ENCODE measurements at places on chromosomes 7 and 10.

DNA sequence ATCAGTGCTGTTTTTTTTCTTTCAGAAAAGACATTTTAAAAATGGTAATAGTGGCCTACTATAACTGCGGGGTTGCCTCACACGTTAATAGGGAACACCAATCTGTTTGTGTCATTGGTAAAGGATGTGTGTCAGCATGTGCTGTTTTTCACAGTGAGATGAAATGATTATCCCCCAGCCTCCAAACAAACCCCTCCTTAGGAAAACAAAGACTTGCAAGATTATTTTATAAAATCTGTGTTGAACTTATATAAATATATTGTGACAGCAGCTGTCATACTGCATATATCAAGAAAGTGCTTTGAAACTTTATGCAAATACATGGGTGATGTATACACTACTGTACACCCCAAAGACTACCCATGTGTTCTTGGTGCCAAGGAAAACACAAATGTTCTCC is 125.8 kb downstream of the BMPER start:
- DNase-seq: no peak

DNA sequence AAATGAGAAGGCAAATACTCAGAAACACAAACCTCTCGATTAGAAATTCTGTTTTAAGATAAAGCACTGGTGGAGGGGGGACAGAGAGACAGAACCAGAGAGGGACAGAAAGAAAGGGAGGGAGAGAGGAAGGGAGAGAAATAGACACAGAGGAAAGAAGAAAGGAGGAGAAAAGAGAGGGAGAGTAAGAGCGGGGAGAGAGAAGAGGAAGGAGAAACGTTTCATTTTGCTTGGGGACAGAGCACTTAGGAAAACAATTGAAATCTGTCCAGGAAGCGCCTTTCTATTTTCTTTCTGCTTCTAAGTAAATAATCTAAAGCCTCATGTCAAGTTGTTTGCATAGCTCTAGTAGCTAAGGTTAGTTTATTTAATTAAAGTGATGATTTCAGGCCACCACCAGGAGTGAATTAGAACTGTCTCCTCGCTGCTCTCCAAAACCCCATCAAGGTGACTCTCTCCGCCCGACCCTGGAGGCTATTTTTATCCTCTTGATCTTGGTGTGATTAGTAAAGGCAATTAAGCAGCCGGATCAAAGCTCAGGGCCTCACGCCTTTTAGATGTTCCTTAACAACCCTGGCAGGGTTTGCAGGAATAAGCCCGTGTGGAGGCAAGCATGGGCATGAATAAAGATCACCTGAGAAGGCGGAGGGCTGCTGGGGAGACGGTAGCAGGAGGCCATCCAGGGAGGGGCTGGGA is 73.4 kb upstream of the INSIG1 start:
- no peak for DNase-seq

- no peak for DNase-seq
These were observed 4.7 kb upstream of the DEPP1 start for GRCh38 chr10:44983066-44983894.

- no peak for DNase-seq
These were observed 151.7 kb downstream of the EGFR start for GRCh38 chr7:55170335-55171069.

- DNase-seq: no peak
These were observed 96.6 kb downstream of the AVL9 start for GRCh38 chr7:32591938-32592337.

DNA sequence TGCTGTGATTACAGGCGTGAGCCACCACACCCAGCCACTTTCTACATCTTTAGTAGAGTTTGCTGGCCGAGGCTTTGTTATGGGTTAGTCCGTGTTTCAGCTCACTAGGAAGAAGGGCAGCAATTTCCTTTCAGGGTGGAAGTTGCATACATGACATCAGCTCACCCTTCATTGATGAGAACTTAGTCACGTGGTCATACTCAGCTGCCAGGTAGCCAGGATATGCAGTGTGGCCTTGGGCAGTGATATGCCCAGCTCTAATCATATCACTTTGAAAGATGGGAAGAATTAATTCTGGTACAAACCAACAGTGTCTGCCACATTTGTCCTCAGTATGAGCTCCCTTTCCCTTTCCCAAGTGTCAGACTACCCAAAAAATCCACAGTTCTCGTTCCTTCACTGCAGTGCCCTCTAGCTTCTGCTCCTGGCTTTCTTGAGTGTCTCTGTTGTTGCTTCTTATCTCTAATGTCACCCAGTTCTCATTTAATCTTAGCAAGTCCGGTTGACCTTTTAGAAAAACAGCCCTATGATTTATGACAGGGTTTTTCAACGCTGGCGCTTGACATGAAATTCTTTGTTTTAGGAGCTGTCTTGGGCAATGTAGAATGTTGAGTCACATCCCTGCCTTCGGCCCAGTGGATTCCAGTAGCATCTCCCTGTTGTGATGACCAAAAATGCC is 108.7 kb upstream of the ITGB1 start:
- no peak for DNase-seq

DNA sequence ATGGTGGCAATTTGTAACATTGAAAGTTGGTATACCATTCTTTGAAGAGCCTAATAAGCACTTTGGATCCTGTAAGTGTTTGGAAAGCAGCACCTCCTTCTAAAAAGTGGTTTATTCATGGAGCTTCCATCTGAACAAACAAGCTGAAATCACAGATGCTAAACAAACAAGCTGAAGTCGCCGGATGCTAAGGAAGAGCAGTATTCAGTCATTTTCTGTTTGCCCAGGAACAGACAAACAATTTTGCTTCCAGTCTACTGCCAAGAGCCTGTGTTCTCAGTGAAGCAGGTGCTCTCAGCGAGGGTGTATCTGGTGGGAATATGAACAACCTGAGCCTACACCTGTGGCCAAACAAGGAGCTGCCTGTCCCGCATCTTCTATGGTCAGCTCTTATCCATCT is 6.3 kb downstream of the COL28A1 start:
- DNase-seq: no peak

GRCh38 chr7:127396184-127396583 is 3.7 kb upstream of the ZNF800 start:
- no peak for DNase-seq

DNA sequence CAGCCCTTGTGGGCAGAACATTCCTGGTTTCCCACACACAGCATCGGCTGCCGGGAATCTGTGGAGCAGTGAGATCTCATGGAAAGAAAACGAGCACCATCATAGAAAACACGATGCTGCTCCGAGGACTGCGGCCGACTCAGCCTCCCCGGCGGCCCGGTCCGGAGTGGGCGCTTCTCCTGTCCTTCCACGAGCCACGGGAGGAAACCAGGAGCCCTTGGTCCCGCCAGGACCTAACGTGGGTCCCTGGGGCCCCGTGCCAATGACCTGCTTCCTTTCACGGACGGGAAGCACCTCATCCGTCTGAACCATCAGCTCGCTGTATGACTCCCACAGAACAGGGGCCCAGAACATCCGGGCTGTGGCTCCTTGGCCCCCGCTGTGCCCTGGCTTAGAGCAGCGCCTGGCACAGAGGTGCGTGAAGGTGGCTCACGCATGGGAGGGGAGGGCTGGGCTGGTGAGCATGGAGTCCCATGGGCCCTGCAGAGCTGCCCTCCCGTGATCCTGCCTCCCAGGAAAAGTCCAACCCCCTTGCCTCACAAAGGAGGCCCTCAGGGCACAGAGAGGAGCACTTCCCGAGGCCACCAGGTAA is 280.5 kb downstream of the MAD1L1 start:
- no peak for DNase-seq

DNA sequence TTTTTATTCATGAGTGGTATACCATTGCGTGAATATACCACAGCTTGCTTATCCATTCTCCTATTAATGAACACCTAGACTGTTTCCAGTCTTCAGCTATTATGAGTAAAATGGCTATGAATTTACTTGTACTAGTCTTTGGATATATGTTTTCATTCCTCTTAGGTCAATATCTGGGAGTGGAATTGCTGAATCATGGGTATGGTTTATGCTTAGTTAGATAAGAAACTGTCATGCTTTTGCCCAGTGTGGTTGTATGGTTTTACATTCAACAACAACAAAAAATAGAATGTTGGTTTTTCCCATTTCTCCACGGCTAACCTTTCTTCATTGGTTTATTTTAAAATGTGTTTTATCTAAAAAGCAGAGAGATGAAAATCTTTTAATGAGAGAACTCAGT is 308.3 kb downstream of the PHF14 start:
- no peak for DNase-seq

DNA sequence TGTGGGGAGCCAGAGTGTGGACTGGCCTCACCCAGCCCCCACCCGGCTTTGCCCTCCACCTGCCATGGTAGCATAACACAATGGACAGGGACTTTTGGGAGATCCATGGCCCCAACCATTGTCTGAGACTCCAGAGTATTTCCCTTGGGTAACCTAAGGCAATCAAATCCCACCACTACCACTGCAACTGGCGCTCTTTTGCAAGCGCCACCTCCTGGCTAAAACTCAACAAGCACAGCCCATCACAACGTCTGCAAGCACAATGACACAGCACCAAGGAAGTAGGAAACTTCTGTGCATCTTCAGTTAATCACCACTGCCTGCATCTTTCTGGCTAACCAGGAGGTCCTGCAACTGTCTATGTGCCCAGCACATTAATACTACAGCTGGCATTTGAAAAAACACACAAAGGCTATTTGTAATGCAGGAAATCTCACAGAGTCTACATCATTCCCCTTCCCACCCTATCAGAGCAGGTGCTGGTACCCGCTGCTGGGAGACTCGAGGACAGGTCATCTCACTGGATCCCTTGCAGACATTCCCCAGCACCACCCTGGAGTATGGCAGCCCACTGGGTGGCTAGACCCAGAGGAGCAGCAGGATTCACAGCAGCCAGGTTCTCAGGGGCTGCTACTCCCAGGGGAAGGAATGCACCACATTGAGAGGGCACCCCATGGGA is 27.7 kb downstream of the ANKRD26 start:
- DNase-seq: no peak

- DNase-seq: no peak
These were observed 76.9 kb downstream of the INSIG1 start for GRCh38 chr7:155374276-155375252.

DNA sequence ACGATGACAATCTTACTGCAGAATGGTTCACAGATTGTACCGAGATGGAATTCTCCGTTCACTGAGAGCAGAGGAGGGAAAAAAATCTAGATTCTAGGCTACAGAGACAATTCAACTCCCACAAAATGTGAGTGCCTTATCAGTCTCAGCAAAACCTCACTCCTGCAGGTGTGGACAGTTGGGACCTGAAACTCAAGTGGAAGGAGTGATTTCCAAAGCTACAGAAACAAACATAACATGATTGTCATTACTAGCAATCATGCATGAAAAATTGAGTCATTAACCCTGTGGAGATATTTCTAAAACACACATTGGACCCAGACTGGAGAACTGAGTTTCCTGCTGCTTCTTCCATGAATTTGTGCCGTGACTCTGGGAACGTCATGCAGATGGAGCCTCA is 70.3 kb downstream of the CALML3 start:
- no peak for DNase-seq

DNA sequence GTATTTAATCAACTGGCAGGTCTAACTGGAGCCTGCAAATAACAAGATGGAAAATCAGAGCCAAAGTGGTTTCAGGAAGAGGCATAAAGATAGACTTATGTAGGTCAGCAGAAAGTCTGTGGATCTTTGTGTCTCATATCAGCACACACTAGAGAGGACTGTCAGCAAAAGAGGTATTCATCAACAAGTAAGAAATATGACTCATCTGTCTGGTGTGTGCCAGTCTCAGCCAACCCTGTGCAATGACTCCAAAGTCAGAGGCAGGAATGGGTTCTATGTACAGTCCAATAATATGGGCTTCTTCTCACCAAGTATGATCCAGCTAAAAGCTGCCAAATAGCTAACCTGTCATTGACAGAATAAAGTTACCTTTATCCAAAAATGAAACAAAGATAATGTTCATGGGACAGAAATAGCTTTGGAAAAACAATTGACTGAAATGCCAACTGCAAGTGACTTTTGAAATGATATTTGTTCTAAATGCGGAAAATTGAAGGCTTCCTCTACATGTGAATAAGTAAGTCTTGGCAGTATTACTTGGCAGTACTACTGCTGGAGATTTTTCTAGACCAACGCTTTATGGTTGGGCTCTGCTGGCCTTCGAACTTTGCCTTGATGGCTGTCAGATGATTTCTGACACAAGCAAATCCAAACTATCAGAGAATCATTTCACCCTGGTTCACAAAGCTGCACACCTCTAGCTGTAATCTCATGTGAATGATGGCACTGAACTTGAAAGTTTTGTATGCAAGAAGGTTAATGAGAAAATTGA is 272.3 kb upstream of the SEMA3C start:
- no peak for DNase-seq

- no peak for DNase-seq
These were observed 194.1 kb upstream of the LYZL2 start for GRCh38 chr10:30823651-30824050.

- DNase-seq: no peak
These were observed 472.0 kb downstream of the RPS24 start for GRCh38 chr10:78505657-78506056.

DNA sequence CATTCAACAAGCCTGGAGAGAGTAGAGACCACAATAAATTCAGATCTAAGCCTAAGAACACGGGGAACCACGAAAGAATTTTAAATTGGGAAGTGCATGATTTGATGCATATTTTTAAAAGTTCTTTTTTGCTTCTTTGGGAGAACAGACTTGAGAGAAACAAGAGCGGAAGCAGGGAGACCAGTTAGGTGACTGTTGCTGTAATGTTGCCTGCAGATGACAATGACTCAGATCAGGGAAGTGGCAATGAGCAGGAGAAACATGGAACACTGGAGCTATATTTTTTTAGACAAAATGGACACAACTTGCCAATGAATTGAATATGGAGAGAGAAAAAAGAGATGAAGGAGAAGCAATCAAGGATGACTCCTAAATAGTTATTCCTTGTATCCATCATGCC is 125.1 kb downstream of the RAPGEF5 start:
- no peak for DNase-seq

GRCh38 chr10:99431190-99431760 is 851 bp upstream of the GOT1 start:
- DNase-seq: no peak

- no peak for DNase-seq
These were observed 7.6 kb upstream of the LEP start for GRCh38 chr7:128233471-128233870.
